Stimulated activated CD4-positive, alpha-beta T cell treated with anti-CD3 and anti-CD28 coated beads, Interleukin-1b, Interleukin-23, amount 100 ng/mL, for 48 hours (primary cell): ENCODE measurements at places on chromosomes 7 and 10.

DNA sequence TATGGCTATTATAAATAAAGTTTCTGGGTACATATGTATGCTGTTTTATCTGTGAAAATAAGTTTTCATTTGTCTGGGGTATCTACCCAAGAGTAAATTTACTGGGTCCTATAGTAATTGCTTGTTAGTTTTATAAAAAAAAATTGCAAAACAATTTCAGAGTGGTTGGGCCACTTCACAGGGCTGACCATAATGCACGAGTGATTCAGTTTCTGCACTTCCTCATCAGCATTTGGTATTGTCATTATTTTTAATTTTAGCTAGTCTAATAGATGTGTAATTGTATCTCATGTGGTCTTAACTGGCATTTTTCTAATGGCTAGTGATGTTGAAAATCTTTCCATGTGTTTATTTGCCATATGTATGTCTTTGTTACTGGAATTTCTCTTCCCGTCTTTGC is 452.4 kb upstream of the AKR1E2 start:
- no peak for DNase-seq

GRCh38 chr10:90919683-90920574 is 958 bp downstream of the ANKRD1 start:
- DNase-seq = no peak

- DNase-seq = no peak
Measured at GRCh38 chr7:84088802-84089201, 105.8 kb downstream of the SEMA3A start.

DNA sequence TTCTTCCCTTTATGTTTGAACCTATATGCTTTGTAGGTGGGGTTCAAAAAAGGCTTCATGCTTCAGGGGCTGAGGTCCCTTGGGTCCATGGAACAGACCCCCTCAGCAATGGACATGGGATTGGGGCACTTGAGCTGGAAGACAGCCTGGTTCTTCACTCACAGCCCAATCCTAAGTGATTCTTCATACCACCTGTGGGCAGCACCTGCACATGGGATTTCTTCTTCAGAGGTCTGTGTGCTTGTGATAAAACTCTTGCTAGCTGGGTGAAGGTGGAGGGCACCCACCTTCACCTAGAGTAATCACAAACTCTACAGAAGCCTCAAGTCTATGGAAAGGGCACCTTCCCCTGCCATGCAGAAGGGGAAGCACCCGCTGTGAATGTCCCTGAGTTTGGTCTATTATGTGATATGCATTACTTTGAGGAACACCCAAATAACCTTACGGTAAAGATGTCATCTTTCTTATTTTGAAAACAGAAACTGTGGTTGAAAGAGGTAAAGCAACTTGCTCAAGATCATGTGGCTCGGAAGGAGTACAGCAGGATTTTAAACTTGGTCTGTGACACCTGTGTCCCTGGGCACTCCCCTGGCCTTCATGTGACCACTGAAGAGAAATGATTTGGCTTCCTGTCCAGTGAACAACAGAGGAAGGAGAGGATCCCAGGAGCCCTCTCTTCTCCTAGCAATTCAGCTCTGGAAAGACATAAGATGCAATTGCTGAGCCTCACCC is 469.5 kb upstream of the ZMIZ1 start:
- no peak for DNase-seq
